ENCODE measurements at places on chromosomes 6 and 20. TPM values are rescaled to one million over a fixed set of nuclear protein-coding genes. Genes with fewer than 3 reads are reported as not detected.

GRCh38 chr20:48017992-48018391 is 232.7 kb upstream of the SULF2 start:
- no peak for DNase-seq

- no peak for DNase-seq
Observed at GRCh38 chr20:12243327-12243726, 325.6 kb downstream of the BTBD3 start.

CCDC170 gene
- not detected for total RNA-seq

- DNase-seq = peak; percentile 66
Observed at GRCh38 chr6:166955865-166956443, 396 bp downstream of the RNASET2 start.
